Body of pancreas (tissue), 4 donors: ENCODE measurements at places on chromosomes 5 and 9. TPM values are rescaled to one million over a fixed set of nuclear protein-coding genes. Genes with fewer than 3 reads are reported as not detected.
A peak's percentile ranks its signal among the peaks of the same experiment; 100 is the strongest.

Gene IL7R
- 27.0 TPM for total RNA-seq

DNA sequence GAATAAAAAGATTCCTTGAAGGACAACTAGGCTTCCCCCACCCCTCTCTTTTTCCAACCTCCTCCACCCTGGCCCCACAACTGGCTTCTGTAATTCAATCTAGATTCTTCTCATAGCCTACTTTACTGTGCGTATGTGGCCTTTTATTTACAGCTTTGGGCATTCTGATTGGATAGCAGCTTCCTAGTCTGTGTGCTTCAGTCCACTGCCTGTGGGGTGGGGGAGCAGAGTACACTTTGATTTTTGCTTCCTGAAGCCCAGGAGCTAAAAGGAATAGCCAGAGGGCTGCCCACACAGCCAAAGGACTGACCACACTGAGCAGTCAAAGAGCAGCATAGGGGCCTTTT lies 30.4 kb downstream of the RUSC2 start:
- no peak for DNase-seq
- peak overlapping the region; percentile 80 for H3K27ac ChIP-seq
- peaks cover 75% of the 10 kb centered on the region for H3K4me1 ChIP-seq
- no peaks in the 10 kb centered on the region for H3K36me3 ChIP-seq
- H3K4me3 ChIP-seq: no peak overlapping the region

Gene UBE2QL1
- 0.78 TPM for total RNA-seq

Gene TAF11L5
- total RNA-seq: not detected

- no peaks in the 10 kb centered on the region for H3K27me3 ChIP-seq
- peaks cover 17% of the 10 kb centered on the region for H3K4me1 ChIP-seq
- no peak overlapping the region for H3K27ac ChIP-seq
- H3K36me3 ChIP-seq: no peaks in the 10 kb centered on the region
- no peak overlapping the region for H3K4me3 ChIP-seq
- DNase-seq: no peak
These were observed 82.4 kb upstream of the IFNK start for GRCh38 chr9:27441741-27442070.
